ENCODE measurements at places on chromosomes 5 and 9.

DNA sequence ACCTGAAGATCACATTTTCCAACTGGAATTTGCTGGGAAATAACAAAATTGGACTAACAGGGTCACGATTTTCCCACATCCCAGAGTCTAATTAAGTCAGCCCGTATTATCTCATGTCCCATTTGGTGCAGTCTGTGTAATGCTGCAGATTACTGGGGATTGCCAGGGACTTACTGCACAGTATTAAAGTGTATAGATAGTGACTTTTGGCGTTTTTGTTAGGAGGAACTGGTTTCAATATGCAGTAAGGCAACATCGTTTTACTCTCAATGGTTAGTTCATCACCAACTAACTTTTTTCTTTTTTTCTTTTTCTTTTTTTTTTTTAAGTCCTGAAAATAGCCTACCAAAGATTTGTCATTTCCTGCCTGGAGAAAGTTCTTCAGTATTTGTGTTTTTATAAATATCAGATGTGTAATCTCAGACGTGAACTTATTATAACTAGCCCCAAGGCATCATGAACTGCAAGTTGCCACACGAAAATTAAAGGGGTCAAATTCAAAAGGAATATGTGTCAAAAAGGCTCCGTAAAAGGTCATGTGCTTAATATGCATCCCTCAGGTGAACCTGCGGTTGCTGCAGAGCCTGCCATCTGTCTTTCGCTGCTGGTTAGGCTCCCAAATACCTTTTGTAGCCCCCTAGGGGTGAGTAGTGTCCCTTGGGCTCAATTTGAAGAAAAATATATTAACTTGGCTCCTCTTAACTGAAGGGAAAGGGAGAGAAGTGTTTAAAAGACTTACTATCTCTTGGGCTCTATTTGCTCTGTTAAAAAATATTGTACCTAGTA is 176.7 kb upstream of the ADAMTSL1 start:
- H3K36me3 ChIP-seq = no peaks in the 10 kb centered on the region
- peak overlapping the region; percentile 8 for H3K27ac ChIP-seq
- no peak for DNase-seq
- no peaks in the 10 kb centered on the region for H3K4me1 ChIP-seq
- no peaks in the 10 kb centered on the region for H3K27me3 ChIP-seq
- no peak overlapping the region for H3K4me3 ChIP-seq

- H3K4me1 ChIP-seq = no peaks in the 10 kb centered on the region
- DNase-seq = no peak
- H3K4me3 ChIP-seq = no peak overlapping the region
These were observed 111.5 kb downstream of the KDM4C start for GRCh38 chr9:6869081-6869948.

GRCh38 chr5:10690460-10691440 is 70.3 kb downstream of the DAP start:
- H3K4me3 ChIP-seq = no peak overlapping the region
- H3K4me1 ChIP-seq = no peaks in the 10 kb centered on the region
- DNase-seq = no peak
- no peak overlapping the region for H3K27ac ChIP-seq

- DNase-seq = no peak
- no peaks in the 10 kb centered on the region for H3K36me3 ChIP-seq
- no peak overlapping the region for H3K4me3 ChIP-seq
- no peak overlapping the region for H3K27ac ChIP-seq
These were observed 346.2 kb upstream of the IRX1 start for GRCh38 chr5:3249401-3249800.

- no peaks in the 10 kb centered on the region for H3K4me1 ChIP-seq
- DNase-seq = no peak
- no peak overlapping the region for H3K27ac ChIP-seq
These were observed 54.6 kb downstream of the SUB1 start for GRCh38 chr5:32639943-32640342.

DNA sequence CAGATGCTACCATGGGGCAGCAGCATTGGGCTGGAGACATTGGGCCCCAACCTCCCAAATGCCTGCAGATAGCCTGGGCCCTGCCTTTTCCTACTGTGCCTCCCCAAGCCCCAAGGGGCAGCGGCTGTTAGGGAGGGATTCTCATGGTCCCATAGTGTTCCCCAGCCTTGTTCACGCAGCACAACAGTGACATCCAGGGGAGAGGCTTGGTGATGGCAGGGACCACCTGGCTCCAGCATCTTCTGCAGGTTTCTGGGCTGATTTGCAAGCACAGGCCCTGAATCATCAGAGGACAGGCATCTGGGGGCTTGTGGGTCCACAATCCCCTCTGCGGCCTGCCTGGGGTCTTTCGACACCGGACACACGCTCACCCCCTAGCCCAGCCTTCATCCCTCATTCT is 354.6 kb downstream of the SLIT3 start:
- no peaks in the 10 kb centered on the region for H3K27me3 ChIP-seq
- H3K4me3 ChIP-seq = no peak overlapping the region
- H3K27ac ChIP-seq = no peak overlapping the region
- H3K36me3 ChIP-seq = no peaks in the 10 kb centered on the region
- H3K4me1 ChIP-seq = no peaks in the 10 kb centered on the region
- DNase-seq = no peak

DNA sequence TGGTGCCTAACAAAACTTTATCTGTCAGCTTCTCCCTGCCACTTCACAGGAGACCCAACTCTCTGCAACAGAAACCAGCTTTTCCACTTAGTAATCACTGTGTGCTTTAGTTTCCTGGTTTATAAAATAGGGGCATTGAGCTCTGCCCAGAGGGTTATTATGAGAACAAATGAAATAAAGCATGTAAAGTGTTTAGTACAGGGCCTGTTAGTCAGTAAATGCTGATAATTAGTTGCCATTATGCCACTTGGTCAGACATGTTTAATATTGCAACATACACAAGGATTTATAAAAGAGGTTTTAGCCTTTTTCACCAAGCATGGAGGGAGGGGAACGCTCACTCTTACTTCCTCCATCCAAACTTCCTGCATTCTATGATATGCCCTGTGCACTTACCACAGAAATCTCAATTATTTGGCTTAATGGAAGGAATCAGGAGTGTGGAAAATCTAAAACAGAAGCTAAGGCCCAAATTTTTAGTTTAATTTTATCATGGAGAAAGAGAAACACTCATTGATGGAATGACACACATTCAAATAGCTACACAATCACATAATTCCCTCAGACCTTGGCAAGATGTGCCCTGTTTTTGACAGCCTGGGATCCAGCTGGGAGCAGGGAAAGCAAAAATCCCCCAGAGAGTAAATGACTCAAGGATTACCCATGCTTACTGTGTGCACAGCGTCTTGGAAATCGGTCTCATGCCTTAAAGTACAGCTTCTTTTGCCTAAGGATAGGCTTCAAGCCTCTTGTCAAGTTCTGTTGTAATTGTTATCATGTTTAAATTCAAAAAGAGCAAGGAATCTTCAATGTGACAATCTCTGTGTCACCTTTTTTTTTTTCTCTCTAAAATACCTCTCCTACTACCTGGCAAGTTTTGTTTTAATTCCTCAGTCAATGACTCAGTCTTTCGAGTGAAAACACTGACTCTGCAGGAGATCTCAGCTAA is 34.0 kb downstream of the ZNF474 start:
- no peak for DNase-seq
- H3K4me1 ChIP-seq = no peaks in the 10 kb centered on the region
- no peaks in the 10 kb centered on the region for H3K36me3 ChIP-seq
- no peak overlapping the region for H3K4me3 ChIP-seq
- H3K27me3 ChIP-seq = no peaks in the 10 kb centered on the region

DNA sequence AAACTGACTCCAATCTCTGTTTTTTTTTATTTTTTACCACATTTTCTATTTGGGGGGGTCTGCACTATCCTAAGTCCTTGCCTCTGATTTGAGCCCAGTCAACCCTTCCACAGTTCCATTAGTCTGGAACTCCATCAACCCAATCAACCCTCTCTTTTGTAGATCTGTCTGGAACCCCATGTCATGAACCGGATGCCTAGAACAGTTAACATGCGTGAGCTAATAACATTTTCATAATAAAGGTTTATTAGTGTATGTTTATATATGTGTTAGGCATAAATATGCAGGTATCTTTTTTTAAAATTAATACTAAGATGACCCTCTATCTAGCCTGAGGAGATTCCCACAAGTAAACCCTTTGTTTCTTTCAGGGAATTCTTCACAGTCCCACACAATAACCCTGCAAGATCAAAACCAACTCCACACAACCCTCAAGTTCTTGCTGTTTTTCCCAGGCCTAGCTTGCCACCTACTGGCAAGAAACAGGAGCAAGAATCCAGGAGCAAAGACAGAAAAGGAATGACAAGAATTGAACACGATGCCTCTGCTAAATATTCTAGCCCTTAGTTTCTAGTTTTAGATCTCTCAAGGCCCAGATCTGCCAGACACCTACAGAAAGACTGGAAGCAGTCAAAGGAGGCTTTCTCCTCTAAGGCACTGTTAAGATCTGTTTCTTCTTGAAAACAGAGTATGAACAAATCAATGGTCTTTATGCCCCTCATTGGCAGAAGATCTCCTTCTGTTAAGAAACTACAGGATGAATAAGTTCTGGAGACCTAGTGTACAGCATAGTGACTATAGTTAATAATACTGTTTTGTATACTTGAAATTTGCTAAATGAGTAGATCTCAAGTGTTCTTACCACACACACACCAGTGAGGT is 100.4 kb downstream of the TRIM36 start:
- no peaks in the 10 kb centered on the region for H3K4me1 ChIP-seq
- no peak overlapping the region for H3K27ac ChIP-seq
- H3K4me3 ChIP-seq = no peak overlapping the region
- H3K27me3 ChIP-seq = no peaks in the 10 kb centered on the region
- DNase-seq = no peak
- H3K36me3 ChIP-seq = no peaks in the 10 kb centered on the region

GRCh38 chr5:120258123-120258522 is 206.0 kb upstream of the PRR16 start:
- H3K27ac ChIP-seq = no peak overlapping the region
- H3K27me3 ChIP-seq = no peaks in the 10 kb centered on the region
- no peaks in the 10 kb centered on the region for H3K36me3 ChIP-seq

DNA sequence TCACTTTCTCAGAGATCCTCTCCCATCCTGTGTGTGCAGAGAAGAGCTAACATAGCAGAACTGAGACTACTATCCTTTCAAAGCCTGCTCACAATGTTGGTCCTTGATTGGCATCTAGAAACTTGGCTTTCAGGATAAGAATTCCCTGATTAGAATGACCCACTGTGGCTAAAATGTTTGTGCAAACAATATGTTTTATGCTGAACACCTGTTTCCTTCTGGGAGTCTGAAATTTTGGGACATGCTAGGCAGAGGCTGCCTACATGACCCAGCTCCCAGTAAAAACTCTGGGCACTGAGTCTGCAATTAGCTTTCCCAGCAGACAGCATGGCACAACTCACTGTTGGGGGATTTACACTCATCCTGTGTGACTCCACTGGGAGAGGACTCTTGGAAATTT is 78.9 kb downstream of the CFAP95 start:
- no peak for DNase-seq
- H3K4me3 ChIP-seq = no peak overlapping the region
- H3K36me3 ChIP-seq = no peaks in the 10 kb centered on the region
- H3K27ac ChIP-seq = no peak overlapping the region
- no peaks in the 10 kb centered on the region for H3K4me1 ChIP-seq

- H3K36me3 ChIP-seq = no peaks in the 10 kb centered on the region
- H3K4me3 ChIP-seq = no peak overlapping the region
- H3K27me3 ChIP-seq = no peaks in the 10 kb centered on the region
- DNase-seq = no peak
These were observed 6.4 kb downstream of the THBS4 start for GRCh38 chr5:80041527-80041926.

DNA sequence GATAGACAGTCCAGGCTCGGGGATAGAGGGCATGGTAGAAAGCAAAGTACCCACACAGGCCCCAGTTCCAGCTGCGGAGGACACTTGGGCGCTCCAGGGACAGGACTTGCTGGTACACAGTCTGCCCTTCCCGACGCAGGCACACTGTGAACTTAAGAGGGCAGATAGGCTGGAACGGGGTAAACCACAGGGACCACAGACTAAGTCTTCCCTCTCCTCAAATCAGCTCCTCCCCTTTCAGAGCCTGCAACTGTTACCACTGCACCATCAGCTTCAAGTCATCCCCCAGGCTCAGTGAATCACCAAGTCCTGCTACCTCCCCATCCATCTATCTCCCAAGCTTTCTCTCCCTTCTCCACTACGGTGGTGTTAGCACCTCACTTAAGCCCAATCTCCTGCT is 7.3 kb downstream of the GBA2 start:
- no peaks in the 10 kb centered on the region for H3K36me3 ChIP-seq
- no peak overlapping the region for H3K27ac ChIP-seq
- no peak overlapping the region for H3K4me3 ChIP-seq
- H3K4me1 ChIP-seq = no peaks in the 10 kb centered on the region
- H3K27me3 ChIP-seq = no peaks in the 10 kb centered on the region

DNA sequence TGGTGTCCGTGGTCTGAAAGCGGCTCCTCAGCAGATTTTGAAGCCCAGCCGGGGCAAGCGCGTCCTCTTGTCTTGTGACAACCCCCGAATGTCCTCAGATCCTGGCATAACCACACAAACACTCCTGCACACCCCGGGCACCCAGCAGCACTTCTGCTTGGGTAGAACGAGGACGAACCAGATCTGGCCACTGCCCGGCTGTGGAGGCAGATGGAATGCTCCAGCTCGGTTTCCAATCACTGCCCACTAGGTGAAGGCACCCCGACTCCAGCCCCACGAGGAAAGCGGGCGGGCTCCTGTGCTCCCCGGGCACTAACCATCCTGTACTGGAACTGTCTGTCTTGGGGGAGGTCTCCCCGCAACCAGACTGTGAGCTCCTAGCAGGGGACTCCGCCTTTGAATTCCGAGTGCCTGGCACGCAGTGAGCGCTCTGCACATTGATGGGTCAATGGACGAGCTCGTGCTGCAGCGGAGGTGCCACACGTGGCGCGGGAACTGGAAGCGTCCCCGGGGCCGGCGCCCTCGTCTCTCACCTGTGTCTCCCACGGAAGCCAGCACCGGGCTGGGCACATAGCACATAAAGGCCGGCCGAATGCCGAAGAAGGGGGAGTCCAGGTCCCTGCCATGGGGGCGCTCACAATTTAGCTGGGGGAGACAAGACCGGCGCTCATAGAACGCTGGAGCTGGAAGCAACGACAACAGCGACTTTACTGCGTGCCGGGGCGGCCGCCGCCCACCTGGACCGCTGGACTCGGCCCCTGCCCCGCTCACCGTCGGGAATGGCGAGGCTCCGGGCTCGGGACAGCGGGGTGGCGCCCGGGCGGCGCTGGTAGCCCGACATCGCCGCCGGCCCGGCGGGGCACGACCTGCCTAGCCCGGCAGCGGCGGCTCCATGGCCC is 608 bp downstream of the ENTR1 start:
- H3K4me3 ChIP-seq = peak overlapping the region; percentile 94
- H3K27ac ChIP-seq = peak overlapping the region; percentile 80
- H3K4me1 ChIP-seq = no peaks in the 10 kb centered on the region

- H3K36me3 ChIP-seq = no peaks in the 10 kb centered on the region
- H3K27ac ChIP-seq = peak overlapping the region; percentile 70
- DNase-seq = no peak
- no peaks in the 10 kb centered on the region for H3K4me1 ChIP-seq
These were observed 58.2 kb upstream of the RPS23 start for GRCh38 chr5:82336226-82336958.
